ENCODE measurements at places on chromosomes 3 and 15. TPM values are rescaled to one million over a fixed set of nuclear protein-coding genes. Genes with fewer than 3 reads are reported as not detected.

The ITIH1 gene
- not detected for total RNA-seq

The P2RY14 gene
- not detected for total RNA-seq

The TM4SF1 gene
- total RNA-seq = 287 TPM

The CD86 gene
- not detected for total RNA-seq

The ADAMTSL3 gene
- total RNA-seq = 0.22 TPM

The GOLGA8T gene
- not detected for total RNA-seq

The RETNLB gene
- not detected for total RNA-seq

The HCN4 gene
- not detected for total RNA-seq

The SMCO1 gene
- not detected for total RNA-seq

The MUC20 gene
- 0.22 TPM for total RNA-seq

The GOLGA8K gene
- not detected for total RNA-seq

The GOLGA8H gene
- total RNA-seq = 0.33 TPM

The SRGAP3 gene
- total RNA-seq = 3.1 TPM

The VIPR1 gene
- total RNA-seq = not detected

The CCNDBP1 gene
- 70.9 TPM for total RNA-seq

The NEO1 gene
- total RNA-seq = 14.6 TPM

The GHSR gene
- total RNA-seq = not detected

The RMDN3 gene
- 19.7 TPM for total RNA-seq

The XYLB gene
- total RNA-seq = 5.4 TPM

The DUOXA2 gene
- total RNA-seq = not detected

The TRMT10C gene
- total RNA-seq = 23.9 TPM

The RCN2 gene
- 57.0 TPM for total RNA-seq

The ZSCAN2 gene
- total RNA-seq = 7.4 TPM

The DPPA4 gene
- total RNA-seq = not detected

The CCDC54 gene
- total RNA-seq = not detected

The FES gene
- 33.5 TPM for total RNA-seq

The CDHR4 gene
- 0.12 TPM for total RNA-seq

The ADAMTS17 gene
- total RNA-seq = 0.11 TPM

The PFKFB4 gene
- total RNA-seq = 14.4 TPM

The BLM gene
- 9.7 TPM for total RNA-seq

The GOLGA6L7 gene
- total RNA-seq = not detected

The UACA gene
- total RNA-seq = 152 TPM

The CLEC3B gene
- 0.25 TPM for total RNA-seq

The GAP43 gene
- 0.50 TPM for total RNA-seq

The COL6A5 gene
- total RNA-seq = under 0.01 TPM

The VPS18 gene
- 51.7 TPM for total RNA-seq
